Pons (tissue), 1 donor: ENCODE measurements at places on chromosomes 6 and 20.
A peak's percentile ranks its signal among the peaks of the same experiment; 100 is the strongest.

DNA sequence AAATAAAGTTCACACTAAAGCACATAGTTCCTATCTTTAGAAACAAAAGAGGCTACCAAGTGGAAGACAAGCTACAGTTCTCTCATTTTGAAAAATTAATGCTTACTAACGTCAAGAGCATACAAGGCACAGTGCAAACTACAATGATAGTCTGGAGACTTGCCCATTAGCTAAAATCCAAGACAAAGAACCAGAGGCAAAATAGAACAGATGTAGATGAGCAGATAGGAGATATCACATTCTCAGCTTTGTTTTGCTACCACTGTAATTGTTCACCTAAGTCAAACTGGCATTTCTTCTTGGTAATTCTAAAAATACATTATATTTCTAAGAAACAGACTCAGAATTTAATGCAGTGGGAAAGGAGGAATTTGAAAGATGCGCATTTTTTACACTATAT, 5.2 kb downstream of the TMEM30A start:
- no peak for DNase-seq

GRCh38 chr6:3260772-3261517, 2.2 kb downstream of the PSMG4 start:
- no peak for DNase-seq

- no peak for DNase-seq
Measured at GRCh38 chr20:21395666-21396598, 1.4 kb downstream of the NKX2-4 start.

DNA sequence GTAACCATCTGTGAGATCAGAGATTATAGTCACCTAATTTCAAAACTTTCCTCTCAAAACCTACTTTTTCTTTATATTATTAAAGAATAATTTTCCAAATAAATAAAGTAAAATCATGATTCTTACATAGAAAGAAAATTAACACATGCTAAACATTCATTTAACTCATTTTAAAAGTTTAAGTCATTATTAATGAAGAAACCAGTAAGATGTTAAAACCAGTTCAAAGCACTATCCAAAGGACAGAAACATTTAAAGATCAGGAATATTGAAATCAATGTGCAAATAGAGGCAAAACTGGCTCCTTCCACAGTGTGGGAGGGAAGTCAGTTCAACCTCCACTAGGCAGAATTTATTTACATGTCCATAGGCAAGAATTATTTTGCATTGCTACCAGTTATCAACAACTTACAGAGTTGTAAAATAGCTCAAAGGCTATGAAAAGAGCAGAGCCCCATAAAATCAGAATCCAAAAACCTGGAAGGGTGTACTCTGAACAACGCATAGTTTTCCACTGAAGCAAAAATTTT, 146.9 kb downstream of the KHDC1L start:
- no peak for DNase-seq

DNA sequence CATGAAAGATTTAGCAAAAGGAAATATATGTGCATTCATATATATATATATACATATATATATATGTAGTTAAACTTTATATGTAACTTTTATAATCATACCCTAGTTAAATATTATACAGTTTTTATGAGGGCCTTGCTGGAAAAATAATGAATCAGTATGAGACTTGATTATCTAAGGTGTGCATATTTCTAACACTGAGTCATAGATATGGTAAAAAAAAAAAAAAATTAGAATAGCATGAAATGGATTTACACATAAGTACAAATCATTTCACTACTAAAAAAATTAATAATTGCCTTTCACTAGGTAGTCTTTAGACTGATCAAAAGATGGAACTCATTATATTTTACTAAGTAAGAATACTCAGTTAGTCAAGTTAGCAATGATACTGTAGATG, 51.3 kb upstream of the DST start:
- DNase-seq, result no peak

DNA sequence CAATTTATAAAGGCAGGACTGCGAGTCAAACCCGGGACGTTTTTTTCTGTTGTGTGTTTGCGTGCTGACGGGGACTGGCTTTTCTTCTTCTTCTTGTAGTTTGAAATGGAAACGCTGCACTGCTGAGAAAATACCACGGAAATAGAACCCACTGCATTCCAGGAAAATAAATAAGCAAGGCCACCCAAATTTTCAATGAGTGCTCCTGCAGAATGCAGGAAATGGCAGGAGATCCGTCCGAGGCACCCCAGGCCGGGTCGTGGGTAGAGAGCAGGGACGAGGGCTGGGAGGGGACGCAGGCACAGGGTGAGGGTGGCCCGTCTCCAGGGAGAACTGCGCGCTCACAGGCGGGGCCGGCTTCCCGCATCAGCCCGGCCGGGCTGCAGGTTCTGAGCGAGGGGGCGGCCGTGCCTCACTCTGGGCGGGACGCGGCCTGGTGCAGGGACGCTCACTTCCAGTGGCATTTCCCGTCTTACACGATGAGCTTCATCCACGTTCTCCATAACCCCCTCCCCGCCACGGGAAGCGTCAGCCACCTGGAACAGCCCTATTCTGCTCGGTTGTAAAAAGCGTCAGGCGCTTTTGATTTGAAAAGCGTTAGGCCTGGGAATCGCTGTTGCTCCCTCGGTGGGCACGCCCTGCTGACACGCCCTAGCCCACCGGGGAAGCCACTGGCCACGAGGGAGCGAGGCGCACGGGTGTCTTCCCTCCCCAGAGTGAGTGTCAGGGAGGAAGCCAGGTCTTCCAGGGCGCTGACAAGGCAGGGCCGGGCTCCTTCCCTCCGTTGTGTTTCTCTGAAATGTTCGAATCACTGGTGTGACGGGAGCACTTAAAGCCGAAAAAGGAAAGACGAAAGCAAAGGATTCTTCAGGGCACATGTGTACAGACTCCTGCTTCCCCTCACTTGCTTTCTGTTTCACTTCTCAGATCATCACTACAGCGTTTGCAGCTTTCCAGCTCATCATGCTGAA, 17.9 kb upstream of the EXOC2 start:
- DNase-seq, result peak; percentile 75

DNA sequence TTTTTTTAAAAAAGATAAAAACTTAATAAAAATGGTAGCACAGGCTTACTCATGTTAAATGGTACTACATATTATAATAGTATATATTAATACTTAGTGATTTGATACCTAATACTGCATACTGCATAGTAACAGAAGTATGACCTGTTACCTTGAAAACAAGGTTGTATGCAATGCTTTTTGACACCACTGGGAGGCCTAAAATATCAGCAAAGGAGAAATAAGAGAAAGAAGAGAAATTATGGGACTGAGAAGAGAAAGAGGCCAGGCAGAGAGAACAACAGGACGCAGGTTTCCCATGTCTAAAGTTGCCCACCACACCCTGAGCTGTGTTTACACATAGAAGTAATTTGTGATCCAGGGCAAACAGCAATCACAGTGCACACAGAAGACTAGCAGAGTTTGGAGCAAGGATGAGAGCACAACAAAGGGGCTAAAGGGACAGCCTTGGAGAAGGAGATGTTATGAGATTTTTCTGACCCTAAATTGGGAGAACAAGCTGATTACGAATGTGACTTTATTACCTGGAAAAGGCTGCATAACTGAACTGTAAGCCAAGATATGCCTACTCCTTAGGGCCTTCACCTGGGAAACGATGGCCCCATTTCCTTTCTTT, 73.2 kb downstream of the ROS1 start:
- no peak for DNase-seq

DNA sequence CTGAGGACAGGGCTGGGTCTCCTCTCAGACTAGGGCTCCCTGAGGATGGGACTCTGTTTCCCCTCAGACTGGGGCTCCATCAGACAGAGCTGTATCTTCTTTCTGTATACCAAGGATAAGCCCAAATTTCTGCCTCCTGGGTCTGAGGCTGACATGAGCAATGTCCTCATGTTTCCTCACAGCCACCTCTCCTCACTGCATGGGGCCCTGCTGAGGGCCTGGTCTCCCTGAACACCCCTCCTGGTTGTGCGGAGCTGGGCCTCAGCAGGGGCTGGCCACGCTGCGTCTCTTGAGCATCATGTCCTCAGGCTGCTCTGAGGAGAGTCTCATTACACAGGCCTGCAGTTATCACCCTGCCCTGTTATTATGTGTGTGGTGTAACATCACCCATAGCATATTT, 144.6 kb downstream of the LRFN2 start:
- no peak for DNase-seq

GRCh38 chr6:52227495-52227894, 16.8 kb downstream of the IL17F start:
- DNase-seq, result no peak

DNA sequence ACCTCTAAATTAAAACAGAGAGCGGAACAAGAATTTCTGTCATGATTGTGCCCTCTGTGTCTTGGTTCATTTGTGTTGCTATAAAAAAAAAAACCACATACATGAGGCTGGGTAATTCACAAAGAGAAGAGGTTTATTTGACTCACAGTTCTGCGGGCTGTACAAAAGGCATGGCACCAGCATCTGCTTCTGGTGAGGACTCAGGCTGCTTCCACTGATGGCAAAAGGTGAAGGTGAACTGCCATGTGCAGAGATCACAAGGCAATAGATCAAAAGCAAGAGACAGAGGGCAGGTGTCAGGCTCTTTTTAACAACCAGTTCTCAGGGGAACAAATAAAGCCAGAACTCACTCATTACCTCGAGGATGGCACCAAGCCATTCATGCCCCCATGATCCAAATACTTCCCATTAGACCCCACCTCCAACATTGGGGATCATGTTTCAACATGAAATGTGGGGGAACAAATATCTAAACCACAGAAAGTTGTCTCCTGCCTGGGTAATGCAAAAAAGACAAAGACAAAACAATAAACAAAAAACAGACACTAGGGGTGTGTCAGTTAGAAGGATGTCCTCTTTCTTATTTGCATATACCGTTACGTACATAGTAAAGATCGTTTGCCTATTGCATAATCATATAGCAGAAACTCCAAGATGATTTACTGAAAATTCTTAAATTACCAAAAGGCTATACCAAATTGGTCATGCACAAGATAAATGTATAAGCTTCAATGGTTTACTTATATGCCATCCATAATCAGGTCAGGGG, 17.0 kb downstream of the SERPINB9 start:
- DNase-seq, result no peak

GRCh38 chr6:11428895-11429294, 108.7 kb upstream of the TMEM170B start:
- no peak for DNase-seq

DNA sequence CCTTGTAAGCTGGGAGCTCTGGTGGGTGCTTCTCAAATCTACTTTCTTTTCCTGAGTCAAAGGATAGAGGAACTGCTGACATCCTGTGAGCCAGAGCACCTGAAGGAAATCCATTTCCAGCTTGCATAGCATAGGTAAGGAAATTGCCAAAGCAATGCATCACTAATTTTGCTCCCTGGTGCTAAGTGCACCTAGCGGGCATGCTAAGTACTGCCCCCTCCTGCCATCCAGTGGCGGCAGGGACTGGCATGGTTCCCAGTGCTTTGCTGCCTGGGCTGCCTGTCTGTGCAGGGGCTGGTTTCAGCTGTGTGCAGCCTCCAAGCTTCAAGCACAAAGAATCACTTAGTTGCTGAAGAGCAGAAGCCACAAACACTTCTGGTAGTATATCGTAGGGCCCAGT, 63.9 kb downstream of the FARS2 start:
- DNase-seq, result peak; percentile 84

DNA sequence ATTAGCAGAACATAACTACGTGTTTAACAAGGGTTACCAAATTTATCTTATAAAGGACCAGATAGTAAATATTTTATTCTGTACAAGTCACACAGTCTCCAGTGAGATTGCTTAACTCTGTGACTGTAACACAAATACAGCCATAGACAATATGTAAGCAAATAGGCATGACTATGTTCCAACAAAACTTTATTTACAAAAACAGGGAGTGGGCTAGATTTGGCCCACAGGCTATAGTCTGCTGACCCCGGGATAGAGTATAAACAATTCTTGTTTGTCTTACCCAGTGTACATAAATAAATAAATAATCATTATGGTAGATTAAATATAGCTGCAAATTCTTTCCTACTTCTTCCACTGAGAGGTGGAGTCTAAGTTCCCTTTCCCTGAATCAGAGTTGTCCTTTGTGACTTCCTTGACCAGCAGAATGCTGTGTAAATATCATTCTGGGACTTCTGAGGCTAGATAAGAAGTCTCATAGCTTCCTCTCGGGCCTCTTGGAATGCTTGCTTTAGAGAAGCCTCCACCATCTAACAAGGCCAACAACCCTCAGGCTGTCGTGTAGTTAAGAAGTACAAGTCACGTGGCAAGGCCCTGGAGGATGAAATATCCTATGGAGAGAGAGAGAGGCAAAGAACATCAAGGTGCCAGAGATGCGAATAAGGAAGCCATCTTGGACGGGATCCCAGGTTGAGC, 59.1 kb upstream of the TMEM244 start:
- no peak for DNase-seq

- DNase-seq, result no peak
Measured at GRCh38 chr6:144343701-144344428, 58.7 kb downstream of the UTRN start.

DNA sequence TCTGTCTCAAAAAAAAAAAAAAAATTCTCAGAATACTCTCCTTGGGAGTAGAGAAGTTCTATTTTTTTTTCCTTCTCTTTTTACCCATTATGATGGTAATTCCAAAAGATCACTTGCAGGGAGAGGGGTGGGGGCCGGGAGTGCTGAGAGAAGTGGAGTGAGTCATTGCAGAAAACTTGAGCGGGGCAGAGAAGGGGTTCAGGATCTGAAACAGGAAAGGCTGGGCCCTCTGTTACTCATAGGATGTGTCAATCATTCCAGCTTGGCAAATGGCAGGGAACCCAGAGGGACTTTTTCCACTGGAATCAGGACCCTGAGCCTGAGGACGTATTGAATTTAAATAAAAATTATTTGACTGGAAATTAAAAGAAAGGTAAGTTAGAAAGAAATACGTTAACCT, 111.4 kb upstream of the ARMC2 start:
- no peak for DNase-seq

- DNase-seq, result no peak
Measured at GRCh38 chr20:1224205-1224890, 1.5 kb upstream of the RAD21L1 start.

DNA sequence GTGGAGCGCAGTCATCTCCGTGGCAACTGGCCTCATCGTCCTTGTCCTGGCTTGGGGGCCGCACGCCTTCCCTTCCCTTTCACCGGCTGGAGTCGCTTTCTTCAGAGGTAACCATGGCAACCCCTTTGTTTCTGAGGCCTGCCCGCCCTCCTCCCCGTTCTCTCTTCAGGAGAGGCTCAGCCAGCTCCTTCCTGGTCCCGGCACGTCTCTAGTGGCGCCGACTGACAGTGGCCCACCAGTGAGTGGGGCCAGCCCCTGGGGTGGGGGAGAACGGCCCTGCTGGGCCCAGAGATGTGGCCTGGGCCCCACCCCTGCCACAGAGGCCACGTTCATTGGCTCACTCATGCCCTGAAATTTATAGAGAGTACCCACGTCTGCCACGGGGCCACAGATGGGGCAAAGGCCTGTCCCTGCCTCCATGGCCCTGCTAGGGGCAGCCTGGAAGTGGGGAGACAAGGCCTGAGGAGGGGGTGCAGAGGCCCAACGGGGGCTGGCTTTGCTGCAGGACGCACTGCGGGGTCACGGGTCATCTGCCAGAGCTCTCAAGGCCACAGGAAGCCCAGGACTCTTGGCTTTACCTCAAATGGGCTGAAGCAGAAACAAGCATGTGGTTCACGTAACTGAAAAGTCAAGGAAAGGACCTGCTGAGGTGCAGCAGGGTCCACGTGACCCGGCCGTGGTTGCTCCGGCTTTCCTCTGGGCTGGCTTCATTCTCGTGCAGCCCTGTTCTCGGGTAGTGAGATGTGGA, 1.4 kb upstream of the OSBPL2 start:
- no peak for DNase-seq

GRCh38 chr6:35059596-35060345, 81.4 kb downstream of the TCP11 start:
- peak; percentile 76 for DNase-seq
